ENCODE measurements at places on chromosomes 11 and 22.
A peak's percentile ranks its signal among the peaks of the same experiment; 100 is the strongest.

GRCh38 chr22:26669060-26669481 lies 11.7 kb downstream of the MIAT start:
- peak; percentile 47 for DNase-seq

GRCh38 chr11:123231256-123231655 lies 36.2 kb upstream of the CLMP start:
- no peak for DNase-seq

- DNase-seq = no peak
Observed at GRCh38 chr11:3203221-3204043, 15.2 kb downstream of the MRGPRG start.

DNA sequence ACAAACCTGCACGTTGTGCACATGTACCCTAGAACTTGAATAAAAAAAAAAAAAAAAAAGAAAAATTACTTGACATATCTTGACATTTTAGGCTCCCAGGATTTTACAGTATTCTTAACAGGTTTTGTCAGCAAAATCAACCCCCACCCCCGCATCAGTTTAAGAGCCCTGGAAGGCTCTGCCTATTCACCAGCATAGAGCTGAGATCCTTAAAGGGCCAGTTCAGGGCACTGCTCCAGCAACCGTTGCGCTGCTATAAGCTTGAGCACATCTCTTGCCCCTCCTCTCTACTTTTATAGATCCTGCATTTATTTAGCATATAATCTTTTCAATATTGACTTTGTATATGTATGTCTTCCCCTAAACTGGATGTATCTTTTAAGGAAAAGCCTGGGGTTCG lies 697 bp upstream of the PAFAH1B2 start:
- no peak for DNase-seq

DNA sequence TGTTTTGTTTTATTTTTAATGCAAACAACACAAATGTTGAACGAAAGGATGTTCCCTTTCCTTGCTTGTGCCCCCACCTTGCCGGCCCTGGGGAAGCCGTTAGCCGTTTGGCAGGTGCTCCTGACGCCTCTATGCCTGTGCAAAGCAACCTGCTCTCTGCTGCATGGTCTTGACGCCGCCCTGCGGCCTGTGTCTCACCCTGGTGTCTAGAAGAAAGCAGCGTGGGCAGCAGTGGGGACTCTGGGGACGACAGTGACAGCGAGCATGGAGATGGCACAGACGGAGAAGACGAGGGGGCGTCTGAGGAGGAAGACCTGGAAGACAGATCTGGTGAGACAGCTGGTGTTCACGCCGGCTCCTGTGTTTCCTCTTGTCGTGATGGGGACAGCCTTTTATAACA lies 5.5 kb downstream of the PHRF1 start:
- DNase-seq = no peak

- DNase-seq = no peak
Observed at GRCh38 chr22:46887978-46888377, 125.5 kb downstream of the TBC1D22A start.

DNA sequence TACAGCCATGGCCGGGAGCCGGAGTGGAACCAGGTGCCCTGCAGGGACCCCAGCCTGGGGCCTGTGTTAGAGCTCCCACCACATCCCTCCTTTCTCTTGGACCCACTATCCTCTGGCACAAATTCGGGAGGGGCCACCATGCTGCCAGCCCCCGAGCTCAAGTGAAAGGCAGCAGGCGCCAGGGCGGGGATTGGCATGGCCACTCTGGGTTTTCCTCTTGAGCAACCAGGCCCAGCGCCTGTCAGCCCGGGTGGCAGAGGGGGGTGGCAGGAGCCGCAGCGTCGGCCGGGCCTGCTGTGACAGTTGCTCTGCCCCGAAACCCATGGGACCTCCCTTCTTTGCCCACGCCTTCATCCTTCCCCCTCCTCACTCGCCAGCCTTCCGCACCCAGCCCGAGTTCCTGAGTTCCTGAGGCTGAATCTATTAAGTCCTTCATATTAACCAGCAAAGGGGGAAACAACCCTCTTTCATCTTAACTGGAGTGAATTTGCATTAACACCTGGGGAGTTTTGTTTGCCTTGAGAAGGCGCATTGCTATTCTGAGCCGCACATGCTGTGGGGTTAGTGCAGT lies 16.8 kb upstream of the CABP7 start:
- peak; percentile 50 for DNase-seq

GRCh38 chr11:45665206-45665932 lies at the start of gene CHST1:
CHST1 (minus strand) TSS chr11:45665622; CDS start chr11:45650923, 14,699 bp downstream.
- DNase-seq = peak; percentile 67

GRCh38 chr11:2215561-2216399 lies 44.2 kb upstream of the TH start:
- no peak for DNase-seq

- DNase-seq = no peak
Observed at GRCh38 chr11:109522116-109522755, 100.2 kb downstream of the C11orf87 start.

DNA sequence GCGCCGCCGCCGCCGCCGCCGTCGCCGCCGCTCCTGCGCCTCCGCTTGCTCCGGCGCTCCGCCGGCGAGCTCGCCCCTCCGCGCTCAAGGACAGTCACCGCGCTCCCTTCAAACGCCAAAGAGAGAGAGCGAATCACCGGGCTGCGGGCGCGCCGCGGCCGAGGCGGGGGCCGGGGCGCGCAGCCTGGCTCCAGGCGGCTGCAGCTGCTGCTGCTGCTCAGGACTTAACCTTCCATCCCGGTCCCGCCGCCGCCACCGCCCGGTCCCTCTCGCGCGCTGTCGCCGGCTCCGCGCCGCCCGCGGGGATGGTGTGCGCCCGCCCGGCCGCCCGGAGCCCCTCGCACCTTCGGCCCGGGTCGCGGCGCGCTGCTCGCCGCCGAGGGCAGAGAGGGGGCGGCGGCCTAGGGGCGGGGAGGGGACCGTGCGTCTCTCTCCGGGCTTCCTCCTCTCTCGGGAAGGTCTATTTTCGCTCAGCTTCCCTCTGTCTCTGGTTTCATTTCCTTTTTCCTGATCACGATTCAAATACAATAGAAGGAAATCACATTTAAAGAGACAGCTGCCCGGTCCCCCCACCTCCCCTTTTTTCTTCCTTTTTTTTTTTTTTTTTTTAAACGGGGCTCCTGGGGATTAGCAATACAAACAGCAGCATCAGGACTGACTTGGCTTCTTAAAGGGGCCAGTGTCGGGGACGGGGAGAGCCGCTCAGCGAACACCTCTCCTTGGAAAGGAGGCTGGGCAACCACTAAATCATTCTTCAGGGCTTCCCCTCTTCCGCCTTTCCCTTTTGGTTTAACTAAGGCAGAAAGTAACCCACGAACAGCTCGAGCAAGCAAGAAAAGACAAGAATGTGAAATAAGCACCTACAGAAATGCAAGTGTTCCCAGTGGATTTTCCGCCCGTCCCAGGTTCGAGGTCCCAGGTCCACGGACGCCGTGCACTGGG lies 22.1 kb downstream of the LMO2 start:
- peak; percentile 75 for DNase-seq

DNA sequence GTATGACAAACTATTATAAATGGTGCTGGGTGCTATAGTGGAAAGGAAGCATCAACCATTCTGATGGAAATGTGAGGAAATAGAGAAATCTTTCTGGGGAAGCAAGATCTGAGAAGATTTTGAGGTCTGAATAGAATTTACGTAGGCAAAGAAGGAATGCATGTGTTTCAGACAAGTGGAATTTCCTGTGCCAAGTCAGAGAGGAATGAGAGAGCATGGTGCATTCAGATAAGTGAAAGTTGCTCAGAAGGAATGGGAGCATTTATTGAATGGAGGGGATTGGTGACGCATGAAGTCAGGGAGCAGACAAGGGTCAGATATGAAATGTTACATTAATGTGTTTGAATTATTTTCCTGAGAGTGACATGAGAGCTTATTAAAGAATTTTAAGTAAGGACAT lies 725.5 kb downstream of the METTL15 start:
- DNase-seq = no peak

- no peak for DNase-seq
Observed at GRCh38 chr11:96113193-96113681, 189.3 kb upstream of the MTMR2 start.

- DNase-seq = no peak
Observed at GRCh38 chr11:115471367-115471766, 32.8 kb downstream of the CADM1 start.

DNA sequence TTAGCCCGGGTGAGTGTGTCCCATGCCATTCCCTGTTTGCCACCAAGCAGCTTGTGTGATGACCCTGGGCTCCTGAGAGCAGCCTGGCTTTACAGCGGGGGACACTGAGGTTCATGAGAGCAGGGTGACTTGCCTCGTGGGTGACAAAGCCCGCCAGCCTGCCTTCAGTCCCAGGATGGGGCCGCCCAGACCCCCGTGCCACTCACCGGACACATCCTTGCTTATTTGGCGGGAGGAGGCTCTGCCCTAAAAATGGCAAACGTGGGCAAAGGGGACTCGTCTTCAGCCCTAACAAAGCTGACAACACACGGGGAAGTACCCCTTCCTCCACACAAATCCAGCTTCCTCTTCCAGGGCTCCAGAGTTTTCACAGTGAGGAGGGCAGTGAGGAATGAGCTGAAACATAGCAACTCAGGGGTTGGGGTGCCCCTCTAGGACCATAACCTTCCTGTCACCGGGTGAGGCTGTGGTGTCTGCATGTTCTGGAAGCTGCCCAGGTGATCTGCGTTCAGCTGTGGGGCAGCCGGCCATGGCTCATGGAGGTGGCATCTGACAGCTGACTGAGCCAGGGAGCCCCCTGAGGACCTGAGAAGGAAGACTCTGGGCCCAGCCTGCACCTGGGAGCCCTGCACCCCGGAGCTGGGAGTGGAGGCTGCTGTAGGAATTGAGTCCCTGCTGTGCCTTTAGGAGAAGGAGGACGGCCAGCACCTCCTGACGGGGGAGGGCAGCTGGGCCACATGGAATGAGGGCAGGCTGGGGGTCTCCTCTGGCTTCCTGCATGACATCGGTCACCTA lies 16.7 kb downstream of the RIBC2 start:
- no peak for DNase-seq

GRCh38 chr11:57116654-57117053 lies 65.1 kb upstream of the LRRC55 start:
- DNase-seq = peak; percentile 26

DNA sequence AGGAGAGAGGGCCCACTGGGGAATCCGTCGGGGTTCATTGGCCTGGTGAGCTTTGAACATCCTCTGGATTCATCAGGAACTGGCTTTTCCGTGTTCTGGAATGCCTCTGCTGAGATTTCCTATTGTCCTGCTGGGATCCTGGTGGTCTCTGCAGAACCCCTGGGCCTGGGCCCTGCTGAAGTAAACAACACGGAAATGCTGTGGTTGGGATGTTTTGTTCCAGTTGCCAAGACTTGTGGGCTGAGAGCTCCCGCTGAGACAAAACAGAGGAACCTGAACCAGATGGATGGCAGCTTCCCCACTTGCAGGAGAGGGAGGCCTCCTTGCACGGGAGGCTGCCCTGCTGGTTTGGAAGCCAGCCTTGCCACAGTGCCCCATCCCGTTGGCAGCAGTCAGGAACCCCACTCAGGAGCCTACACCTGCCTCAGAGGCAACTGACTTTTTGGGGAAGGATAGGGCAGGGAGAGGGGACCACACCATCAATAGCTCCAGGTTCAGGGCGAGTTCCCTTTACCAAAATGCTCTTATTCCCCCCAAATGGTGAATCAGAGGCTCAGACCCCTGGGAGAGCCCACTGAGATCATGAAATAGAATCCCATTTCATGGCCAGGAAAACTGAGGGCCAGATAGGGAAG lies 60.7 kb downstream of the LRRC32 start:
- no peak for DNase-seq

- DNase-seq = no peak
Observed at GRCh38 chr11:28107191-28107749, 686 bp downstream of the KIF18A start.

DNA sequence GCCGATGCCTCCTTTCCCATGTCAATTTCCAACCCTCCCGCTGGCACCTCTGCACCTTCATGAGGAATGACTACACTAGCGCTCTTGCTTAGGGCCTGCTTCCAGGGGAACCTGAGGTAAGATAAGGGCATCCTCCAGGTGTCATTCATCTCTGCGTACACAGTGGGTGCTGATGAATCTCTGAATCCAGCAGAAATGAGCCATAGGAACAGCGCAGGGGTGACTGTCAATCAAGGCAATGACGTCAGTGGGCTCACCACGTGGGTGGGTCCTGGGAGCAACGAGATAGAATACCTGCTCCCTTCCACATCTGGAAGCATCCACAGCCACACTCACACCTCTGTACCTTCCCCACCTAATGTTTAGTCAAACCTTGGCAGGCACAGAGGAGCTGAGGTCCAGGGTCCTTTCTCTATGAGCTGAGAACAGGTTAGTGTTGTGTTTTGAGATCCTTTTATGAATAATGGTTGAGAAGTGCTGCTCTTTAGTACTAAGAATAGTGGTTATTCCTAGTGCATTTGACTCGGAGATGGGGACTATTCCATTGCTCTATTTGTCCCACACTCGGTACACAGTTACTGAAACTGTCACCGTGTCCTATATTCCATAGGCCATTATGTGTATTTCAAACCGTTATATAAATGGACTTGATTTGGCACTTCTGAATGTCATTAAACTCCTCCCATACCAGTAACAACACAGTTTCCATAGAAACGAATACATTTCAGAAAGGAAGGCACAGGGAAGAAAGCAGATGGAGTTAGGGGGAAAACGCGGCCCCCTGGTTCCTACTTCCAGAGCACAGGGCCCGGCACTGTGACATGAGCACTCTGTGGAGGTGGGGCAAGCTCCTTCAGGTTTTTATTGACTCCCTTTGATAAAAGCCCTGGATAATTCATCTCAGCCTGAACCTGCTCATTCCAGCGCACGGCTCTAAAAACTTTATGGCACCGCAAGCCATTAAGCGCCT lies 193.4 kb downstream of the ST3GAL4 start:
- DNase-seq = no peak

DNA sequence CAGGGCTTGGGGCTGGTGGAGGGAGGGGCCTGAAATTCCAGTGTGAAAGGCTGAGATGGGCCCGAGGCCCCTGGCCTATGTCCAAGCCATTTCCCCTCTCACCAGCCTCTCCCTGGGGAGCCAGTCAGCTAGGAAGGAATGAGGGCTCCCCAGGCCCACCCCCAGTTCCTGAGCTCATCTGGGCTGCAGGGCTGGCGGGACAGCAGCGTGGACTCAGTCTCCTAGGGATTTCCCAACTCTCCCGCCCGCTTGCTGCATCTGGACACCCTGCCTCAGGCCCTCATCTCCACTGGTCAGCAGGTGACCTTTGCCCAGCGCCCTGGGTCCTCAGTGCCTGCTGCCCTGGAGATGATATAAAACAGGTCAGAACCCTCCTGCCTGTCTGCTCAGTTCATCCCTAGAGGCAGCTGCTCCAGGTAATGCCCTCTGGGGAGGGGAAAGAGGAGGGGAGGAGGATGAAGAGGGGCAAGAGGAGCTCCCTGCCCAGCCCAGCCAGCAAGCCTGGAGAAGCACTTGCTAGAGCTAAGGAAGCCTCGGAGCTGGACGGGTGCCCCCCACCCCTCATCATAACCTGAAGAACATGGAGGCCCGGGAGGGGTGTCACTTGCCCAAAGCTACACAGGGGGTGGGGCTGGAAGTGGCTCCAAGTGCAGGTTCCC lies at the start of gene APOC3:
Gene APOC3 (plus strand): TSS at position 383 of the 659 bp plus-strand sequence. CDS start 676 bp downstream, outside the sequence.
- DNase-seq = no peak

- no peak for DNase-seq
Observed at GRCh38 chr11:1223346-1224110, 662 bp downstream of the MUC5B start.

GRCh38 chr11:75161506-75162095 lies 10.7 kb downstream of the SLCO2B1 start:
- no peak for DNase-seq
